ENCODE measurements at places on chromosomes 4 and X.
A peak's percentile ranks its signal among the peaks of the same experiment; 100 is the strongest.

DNA sequence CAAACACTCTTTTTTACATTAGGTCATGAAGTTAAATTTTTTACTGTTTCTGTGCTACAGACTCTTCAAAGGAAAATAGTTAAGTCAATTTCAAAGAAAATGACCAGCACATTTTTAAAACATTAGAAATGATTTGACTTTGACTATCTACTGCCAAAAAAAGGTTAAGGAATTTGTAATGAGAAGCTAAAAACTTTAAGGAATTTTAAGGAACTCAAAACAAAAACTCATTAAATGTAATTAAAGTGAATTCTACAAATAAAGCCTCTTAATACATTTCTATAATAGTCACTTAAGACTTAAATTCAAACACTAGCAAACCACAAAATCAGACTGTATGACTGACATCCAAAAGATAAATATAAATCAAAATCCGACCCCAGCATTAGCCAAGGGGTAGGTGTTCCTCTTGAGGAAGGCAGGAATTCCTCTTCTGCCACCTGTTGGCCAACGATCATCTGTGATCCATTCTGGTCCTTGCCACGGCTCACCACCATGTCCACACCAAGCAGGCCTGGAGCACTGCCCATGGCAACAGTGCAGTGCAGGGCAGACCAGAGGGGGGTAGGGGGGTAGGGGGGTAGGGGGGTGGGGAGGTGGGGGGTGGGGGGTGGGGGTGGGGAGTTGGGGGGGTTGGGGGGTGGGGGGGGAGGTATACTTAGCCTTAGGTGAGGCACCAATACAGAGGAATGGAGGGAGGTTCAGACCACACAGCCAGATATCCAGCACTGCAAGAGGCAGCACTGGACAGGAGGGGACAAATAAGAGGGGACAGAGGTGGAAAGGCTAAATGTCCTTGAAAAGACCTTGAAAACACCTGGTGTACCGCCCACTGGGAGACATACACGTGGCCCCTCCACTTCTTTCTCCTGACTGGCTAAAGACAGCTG is 287.4 kb downstream of the CHIC1 start:
- no peak for DNase-seq

GRCh38 chrX:652341-652741 is 21.8 kb downstream of the SHOX start:
- no peak for DNase-seq

GRCh38 chr4:48653217-48654014 is 126.7 kb downstream of the FRYL start:
- peak; percentile 44 for DNase-seq

- DNase-seq, result no peak
These were observed 179.0 kb upstream of the FGF13 start for GRCh38 chrX:138890491-138890890.

- no peak for DNase-seq
These were observed 25.8 kb upstream of the TBL1X start for GRCh38 chrX:9438933-9439494.

DNA sequence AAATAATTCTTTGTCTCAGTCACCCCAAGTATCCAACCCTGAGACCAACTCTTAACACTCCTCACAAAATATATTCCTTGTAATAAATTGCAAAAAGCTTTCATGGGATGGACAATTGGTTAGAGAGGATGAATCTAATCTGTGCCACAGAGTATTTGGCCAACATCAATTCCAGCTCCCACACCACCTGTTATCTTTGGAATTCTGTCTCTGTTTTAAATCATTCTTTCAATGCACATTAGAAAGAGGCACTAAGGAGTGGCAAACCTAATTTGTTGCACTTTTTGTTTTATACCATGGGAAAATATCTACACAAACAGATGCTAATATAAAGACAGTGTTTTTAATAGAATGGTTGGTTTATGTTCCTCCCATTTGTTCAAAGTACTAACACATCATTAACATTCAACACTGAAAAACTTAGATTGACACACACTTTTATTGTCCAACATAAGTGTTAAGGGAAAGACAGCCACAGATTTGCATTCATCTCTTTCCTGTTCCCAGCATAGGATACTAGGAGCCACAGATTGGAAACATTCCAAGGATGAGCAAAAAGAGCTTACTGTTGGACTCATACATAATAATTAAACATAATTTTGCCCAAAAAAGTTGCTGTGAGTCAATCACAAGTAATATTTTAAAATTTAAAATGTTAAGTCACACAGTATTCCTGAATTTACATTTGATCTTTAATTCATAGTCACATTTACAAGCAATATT is 116.4 kb downstream of the PPA2 start:
- DNase-seq, result no peak

DNA sequence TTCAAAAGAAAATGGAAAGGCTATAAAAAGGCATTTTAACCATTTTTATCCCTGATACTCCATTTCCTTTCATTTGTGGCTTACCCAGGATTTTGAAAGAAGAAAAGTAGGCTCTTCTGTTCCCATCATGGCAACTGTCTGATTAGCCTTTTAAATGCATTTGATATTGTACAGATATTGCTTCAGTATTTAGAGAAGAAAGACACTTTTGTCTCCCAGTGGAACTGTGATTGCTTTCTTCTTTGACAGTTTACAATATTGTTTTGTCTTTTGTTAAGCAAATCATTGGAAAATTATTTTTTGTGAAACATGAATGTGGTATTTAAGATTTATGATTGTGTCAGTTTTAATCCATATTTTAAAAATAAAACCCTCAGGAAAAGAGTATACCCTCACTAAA is 297.4 kb upstream of the TACR3 start:
- DNase-seq, result no peak

DNA sequence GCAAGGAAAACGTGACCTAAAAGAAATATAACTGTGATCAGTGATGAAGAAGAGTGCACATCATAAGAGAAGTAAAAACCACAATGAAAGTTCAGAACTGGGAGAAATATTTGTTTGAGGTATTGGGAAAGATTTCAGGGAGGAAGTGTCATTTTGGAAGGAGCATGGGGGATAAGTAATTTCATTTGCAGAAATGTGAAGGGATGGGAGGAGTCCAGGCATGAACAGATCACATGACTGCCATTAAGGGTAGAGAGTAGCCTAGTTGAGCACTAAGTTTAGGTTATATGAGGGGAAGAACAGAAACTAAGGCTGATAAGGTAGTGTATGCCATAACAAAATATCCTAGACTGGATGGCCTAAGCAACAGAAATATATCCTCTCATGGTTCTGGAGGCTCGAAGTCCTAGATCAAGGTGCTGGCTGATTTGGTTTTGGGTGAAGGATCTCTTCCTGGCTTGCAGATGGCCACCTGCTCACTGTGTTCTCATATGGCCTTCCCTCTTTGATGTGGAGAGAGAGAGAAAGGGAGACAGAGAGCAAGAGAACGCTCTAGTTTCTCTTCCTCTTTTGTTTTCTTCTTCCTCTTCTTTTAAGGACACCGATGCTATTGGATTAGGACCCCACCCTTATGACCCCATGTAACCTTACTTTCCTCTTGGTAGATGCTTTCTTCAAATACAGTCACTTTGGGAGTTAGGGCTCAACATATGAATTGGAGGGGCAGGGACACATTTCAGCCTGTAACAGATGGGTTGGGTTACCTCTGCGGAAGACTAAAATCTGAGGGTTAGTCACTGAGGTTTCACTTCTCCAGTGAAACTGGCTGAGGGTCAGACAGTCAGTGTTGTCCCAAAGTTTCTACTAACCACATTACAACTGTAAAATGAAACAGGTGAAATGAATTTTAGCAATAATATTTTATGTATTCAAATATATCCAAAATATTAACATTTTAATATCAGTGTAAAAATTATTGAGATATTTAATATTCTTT is 77.9 kb downstream of the EGF start:
- DNase-seq, result no peak

GRCh38 chrX:39788521-39788920 is 309.2 kb downstream of the BCOR start:
- no peak for DNase-seq
